Midbrain (tissue), 1 donor: ENCODE measurements at places on chromosomes 3 and 15.

DNA sequence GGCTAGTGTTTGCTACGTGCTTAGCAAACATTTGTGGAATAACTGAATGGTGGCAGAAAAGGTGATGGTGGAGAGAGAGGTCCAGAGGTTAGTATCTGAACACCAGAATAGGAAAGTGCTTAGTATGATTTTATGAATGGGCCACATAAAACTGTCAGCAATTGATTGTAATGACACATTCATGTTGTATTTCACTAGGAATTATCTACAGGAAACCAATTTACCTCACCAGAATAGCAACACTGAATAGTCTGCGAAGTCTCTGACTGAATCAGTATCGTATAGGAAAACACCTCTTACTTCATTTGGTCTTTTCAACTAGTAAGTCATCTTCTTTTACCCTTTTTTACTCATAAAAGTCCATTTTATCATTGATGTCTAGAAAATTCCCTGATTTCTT is 8.2 kb upstream of the ATP11B start:
- DNase-seq: no peak

GRCh38 chr3:103082501-103082900 is 647.7 kb downstream of the ZPLD1 start:
- DNase-seq: no peak

GRCh38 chr3:153749070-153749610 is 372.1 kb upstream of the ARHGEF26 start:
- DNase-seq: no peak

GRCh38 chr15:94844538-94845389 is 613.4 kb downstream of the MCTP2 start:
- DNase-seq: peak; percentile 23

DNA sequence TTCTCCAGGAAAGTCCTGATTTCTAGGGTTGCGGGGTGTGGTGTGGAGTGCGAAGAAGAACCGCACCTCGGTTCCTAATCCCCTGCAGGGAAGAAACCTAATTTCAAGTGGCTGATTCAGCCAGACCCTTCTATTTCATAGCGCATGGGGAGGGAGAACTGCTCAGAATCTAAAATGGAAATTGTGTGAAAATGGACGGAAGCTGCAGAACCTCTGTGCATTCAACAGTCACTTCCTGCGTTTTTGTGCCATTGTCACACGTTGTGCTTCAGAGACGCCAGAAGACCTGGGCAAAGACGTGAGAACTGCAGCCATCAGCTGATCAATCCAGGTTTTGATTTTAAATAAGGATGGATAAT is 1.2 kb downstream of the SIDT1 start:
- peak; percentile 22 for DNase-seq

DNA sequence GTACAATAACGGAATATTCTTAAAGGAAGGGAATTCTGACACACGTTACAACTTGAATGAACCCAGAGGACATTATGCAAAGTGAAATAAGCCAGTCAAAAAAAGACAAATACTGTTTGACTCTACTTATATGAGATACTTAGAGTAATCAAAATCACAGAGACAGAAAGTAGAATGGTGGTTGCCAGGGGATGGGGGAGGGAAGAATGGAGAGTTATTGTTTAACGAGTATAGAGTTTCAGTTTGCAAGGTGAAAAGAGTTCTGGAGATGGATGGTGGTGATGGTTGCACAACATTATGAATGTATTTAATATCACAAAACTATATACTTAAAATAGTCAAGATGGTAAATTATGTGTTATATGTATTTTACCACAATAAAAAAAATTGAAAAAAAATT is 112.9 kb upstream of the ARHGEF3 start:
- no peak for DNase-seq

- no peak for DNase-seq
Measured at GRCh38 chr15:99682455-99682854, 50.8 kb downstream of the LYSMD4 start.

DNA sequence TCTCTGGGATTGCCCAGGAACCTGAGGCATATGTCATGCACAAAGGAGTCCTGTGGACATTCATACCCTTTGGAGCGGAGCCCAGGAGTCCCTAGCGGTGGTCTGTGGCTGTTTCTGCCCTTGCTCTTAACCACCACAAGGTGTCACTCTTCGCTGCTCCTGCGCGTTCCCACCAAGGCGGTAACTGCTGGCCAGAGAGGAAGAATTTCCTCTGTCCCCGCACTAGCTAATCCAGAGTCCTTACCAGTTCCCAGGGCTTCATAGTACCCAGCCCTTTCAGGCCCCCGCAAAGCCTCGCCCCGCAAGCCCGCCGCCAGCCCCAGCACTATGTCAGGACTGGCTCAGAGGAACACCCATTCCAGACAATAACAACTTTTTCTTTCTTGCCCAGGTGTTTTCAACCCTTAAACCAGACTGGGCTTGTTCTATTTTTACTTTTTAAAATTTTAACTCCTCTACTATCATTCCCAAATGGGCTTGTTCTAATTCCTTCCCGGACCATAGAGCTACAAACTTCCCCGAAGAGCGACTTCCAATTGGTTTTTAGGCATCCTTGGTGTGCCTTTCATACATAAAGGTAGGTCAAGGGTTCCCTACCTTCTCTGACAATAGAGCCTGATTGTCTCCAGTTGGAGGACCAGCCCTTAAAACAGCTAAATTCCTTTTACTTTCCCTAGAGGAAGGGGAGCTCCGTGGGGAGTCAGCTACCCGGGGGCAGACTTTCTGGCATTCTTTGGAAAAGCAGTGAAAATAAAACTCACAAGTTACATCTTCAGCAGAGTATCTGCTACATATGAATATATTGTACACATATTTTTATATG is 31.8 kb upstream of the ZNF774 start:
- peak; percentile 85 for DNase-seq

DNA sequence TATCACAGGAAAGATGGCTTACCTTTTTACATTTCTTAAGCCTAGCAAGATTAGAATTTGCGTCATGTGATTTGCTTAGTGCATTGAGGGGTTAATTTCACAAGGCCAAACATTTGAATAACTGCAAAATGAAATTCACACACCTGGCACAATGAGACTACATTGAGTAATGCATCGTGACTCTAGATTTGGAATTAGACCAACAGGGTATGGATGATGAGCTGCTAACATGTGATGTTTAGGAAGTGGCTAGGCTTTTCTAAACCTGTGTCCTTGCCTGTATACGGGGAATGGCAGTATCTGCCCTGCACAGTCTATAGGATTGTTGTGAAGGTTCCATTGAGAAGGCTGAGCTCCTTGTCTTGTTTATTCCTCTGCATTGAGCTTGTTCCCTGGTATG is 160.1 kb downstream of the MFSD1 start:
- no peak for DNase-seq

DNA sequence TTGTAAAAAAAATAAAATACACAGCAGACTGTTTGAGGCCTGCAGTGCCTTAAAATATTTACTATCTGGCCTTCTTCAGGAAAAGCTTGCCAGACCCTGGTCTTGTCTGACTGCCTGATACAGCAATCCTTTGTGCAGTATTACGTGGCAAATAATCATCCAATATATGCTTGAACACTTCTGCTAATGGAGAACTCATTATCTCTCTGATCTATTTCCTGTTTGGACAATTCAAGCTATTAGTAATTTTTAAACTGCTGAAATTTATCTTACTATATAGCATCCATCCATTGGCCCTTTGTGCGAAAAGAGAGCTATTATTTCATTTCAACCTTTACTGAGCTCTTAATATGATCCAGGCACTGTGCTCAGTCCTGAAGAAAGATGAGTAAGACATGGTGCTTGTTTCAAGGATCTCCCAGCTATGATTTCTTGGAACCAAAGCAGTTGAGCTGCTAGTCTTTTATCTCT is 15.9 kb downstream of the ATG7 start:
- DNase-seq: no peak

DNA sequence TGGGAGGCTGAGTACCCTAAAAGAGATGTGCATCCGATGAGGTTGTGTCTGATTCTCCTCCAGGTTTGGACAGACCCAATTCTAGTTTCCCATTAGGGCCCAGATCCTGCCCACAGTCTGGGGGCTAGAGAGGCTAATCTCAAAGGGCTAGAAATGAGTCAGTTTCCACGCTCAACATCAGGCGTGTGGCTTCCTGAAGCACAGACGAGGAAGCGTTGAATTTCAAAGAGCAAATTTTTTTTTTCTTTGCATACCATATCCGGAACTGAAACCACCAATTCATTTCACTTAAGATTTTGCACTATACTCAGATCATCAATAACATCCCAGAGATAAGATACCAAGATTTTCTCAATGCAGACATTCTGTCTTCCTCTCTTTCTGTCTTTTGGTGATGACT is 173.8 kb upstream of the BCL6 start:
- no peak for DNase-seq

- DNase-seq: peak; percentile 52
Measured at GRCh38 chr15:57138349-57138788, 219.9 kb downstream of the TCF12 start.

GRCh38 chr3:197289726-197290125 is 8.7 kb downstream of the DLG1 start:
- DNase-seq: no peak

GRCh38 chr3:186613637-186614265 is 891 bp downstream of the AHSG start:
- no peak for DNase-seq

DNA sequence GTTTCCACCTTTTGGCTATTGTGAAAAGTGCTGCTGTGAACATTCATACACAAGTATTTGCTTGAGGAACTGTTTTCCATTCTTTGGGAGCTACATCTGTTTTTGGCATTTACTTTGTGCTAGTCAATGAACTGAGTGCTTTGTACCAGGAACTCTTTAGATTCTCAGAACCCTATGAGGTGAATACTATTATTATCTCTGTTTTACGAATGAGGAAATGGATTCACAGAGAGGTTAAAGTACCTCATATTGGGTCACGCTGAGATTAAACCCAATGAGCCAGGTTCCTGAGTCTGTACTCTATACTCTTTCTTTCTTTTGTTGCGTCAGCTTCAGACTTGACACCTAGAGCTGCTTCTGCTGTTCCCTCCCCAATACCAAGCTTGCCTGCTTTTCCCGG is 358.1 kb downstream of the CNTN4 start:
- no peak for DNase-seq

- no peak for DNase-seq
Measured at GRCh38 chr15:71393383-71393782, 278.1 kb downstream of the THSD4 start.

DNA sequence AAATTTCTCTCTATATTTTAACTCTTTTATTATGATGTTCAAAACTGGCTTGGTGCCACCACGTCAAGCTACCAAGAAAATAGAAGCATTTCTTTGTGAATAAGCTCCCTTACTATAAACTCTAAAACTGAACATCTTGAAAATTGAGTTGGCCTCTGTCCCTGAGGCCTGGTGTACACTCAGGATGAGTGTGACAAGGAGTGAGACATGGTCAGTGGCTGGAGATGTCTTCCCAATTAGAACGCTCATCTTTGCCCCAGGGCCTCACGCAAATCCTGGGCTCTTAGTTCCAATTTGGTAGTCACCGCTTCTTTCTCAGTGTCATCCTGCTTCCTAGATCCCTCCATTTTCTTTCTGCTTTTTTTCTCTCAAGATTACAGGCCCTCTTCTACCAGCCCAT is 26.2 kb downstream of the SLC2A2 start:
- no peak for DNase-seq

GRCh38 chr3:73500321-73500720 is 124.4 kb downstream of the PDZRN3 start:
- DNase-seq: no peak

DNA sequence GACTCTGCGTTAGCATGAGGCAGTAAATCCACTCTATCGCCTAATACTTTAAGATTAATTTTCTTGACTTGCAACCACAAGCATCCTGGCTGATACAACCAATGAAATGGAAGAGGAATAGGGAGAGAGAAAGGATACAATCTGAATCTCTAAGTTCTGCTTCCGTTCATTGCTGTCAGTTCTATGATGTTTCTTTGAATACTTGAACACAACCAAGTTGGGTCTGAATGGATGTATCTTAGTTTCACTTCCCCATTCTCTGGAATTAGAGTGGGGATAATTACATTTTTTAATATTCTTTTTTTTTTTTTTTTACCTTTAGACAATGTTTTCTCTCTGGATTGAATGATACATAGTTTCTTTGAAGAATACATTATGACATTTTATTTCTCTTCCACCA is 22.9 kb downstream of the PDE8A start:
- DNase-seq: no peak

DNA sequence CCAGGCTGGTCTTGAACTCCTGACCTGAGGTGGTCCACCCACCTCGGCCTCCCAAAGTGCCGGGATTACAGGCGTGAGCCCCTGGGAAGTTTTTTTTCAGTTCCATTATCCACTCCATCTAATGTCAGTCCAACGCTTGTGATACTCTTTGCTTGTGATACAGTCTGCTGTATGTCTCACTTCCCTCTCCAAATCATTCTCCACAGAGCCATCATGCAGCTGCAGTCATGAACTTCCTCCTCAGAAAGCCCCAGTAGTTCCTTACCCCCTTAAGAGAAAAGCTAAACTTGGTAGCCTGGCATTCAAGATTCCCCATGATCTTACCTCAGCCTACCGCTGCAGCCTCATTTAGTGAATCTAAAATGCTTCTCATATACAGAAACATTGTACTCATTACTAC is 2.3 kb downstream of the ARPC4 start:
- no peak for DNase-seq

- no peak for DNase-seq
Measured at GRCh38 chr3:192843723-192844485, 73.8 kb downstream of the MB21D2 start.

- no peak for DNase-seq
Measured at GRCh38 chr3:188720215-188720614, 451.6 kb upstream of the TPRG1 start.

- no peak for DNase-seq
Measured at GRCh38 chr3:61948699-61949305, 387.4 kb downstream of the PTPRG start.

DNA sequence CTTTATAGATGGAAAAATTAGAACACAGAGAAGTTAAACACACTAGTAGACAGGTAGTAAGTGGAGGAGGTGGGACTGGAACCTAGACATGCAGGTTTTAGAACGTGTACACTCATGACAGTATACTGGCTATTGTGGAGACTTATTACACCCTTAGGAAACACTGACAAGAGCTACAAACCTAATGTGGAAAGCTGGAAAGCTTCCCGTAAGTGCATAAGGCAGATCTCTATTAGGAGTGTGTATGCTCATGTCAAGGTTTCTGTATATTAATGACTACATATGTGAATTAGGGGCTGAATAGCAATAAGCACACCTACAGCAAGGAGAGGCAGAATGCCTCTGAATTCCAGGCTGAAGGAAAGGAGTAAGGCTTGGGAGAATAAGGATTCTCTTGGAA is 82.6 kb upstream of the SLC24A5 start:
- no peak for DNase-seq

DNA sequence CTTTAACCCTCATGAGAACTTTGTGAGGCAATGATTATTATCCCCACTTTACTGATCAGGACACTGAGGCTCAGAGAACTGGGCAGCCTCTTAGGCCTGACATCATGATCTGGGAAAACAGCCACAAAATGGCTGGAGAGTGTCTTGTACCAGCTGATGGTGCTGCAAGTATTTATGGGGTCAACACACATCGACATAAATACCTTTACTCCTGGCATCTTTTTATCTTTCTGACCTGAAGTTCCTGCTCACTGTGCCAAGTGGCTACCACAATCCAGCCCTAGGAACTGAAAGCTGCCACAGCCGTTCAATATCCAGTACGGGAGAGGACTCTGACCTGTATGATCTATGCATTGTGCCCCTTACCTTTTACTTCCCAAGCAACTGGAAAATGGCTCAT is 29.2 kb upstream of the MUC13 start:
- no peak for DNase-seq
